Activated CD8-positive, alpha-beta T cell treated with anti-CD3 and anti-CD28 coated beads, Interleukin-2, amount 10 ng/mL, durations not matched to agents 7 days and 5 days (primary cell): ENCODE measurements at places on chromosomes 13 and 19. TPM values are rescaled to one million over a fixed set of nuclear protein-coding genes. Genes with fewer than 3 reads are reported as not detected.

DNA sequence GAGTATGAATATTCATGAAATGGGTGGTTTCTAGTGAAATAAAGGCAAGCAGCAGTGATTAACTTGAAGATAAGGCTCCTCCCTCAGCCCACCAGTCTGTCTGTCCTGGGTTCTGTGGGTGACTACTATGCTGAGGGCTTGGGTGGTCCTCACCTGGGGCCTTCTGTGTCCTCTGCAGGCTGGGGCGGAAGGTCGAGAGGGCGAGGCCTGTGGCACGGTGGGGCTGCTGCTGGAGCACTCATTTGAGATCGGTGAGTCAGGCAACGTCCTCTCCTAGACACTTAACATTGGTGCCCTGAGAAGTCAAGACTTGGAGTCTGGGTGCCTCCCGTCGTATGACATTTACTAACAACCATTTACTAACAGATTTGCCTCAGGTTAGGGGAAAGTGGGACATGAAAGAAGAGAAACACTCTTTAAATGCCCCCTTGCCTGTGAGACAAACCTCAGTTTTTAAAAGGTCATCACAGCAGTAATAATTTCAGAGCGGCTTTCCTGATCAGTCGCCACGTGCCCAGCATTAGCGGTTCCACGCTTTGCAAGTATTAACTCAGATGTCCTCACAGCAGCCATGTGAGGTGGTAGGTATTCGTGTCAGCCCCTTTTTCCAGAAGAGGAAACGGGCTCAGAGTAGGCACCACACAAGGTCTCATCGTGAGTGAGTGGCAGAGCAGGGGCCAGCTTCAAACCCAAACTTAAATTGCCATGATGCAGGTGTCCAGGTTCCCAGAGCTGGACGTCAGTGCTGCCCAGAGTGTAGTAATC lies 1.3 kb upstream of the GARIN5A start:
- DNase-seq, result no peak
- H3K27ac ChIP-seq, result peak overlapping the region; percentile 44
- no peaks in the 10 kb centered on the region for H3K27me3 ChIP-seq
- H3K4me3 ChIP-seq, result peak overlapping the region; percentile 99
- peaks cover 28% of the 10 kb centered on the region for H3K36me3 ChIP-seq

- no peaks in the 10 kb centered on the region for H3K36me3 ChIP-seq
- H3K27me3 ChIP-seq, result peaks cover 68% of the 10 kb centered on the region
- H3K4me3 ChIP-seq, result peak overlapping the region; percentile 2
- no peak overlapping the region for H3K27ac ChIP-seq
These were observed 3.7 kb downstream of the HRC start for GRCh38 chr19:49151267-49152118.

The CGB7 gene
- not detected for total RNA-seq

- H3K4me3 ChIP-seq, result no peak overlapping the region
- peaks cover 12% of the 10 kb centered on the region for H3K27me3 ChIP-seq
- no peaks in the 10 kb centered on the region for H3K36me3 ChIP-seq
- DNase-seq, result peak; percentile 87
These were observed 18.4 kb upstream of the KCTD15 start for GRCh38 chr19:33778089-33778791.

DNA sequence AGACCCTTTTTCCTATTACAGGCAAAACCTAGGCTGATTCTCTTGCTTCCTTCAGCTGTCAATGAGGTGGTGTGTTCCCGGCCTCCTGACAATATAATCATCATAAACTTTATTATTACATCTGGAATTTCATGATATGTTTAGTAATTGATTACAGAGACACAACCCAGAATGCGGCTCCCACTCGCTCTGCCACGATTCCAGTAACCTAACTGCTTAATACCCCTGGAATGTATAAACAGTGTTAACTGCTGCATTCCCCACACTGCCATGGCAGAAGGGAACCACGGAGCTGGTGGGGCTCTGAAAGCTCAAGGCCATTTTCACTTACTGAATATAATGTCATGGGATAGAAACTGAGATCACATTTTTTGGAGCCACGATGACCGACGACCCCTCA lies 17.1 kb downstream of the TSHZ3 start:
- H3K27ac ChIP-seq, result no peak overlapping the region
- no peaks in the 10 kb centered on the region for H3K36me3 ChIP-seq
- no peaks in the 10 kb centered on the region for H3K4me1 ChIP-seq
- peaks cover 25% of the 10 kb centered on the region for H3K27me3 ChIP-seq
- H3K4me3 ChIP-seq, result no peak overlapping the region
- no peak for DNase-seq

DNA sequence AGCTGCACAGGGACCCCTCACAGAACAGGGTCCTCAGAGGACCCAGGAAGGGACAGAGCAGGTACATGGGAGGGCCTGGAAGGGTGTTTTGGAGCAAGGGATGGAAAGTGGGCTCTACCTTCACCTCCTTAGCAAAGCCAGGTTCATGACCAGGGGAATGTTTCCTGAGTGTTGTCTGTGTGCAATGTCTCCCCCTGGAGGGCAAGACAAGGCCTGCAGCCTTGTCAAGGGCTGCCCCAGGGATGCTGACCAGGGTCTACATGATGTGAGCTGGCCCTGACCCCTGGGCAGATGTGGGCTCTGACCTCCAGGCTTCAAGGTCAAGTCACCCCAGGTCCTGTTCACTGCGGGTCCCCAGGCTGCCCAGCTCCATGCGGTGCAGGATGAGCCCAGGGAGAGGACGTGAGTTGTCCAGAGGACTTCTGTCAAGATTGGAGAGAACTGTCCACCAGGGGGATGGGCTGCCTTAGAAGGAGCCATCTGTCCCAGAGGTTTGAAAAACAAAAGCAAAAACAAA lies 1.0 kb upstream of the CEACAM1 start:
- peak overlapping the region; percentile 90 for H3K27ac ChIP-seq
- peaks cover 49% of the 10 kb centered on the region for H3K4me1 ChIP-seq
- H3K27me3 ChIP-seq, result no peaks in the 10 kb centered on the region
- peak overlapping the region; percentile 77 for H3K4me3 ChIP-seq
- DNase-seq, result peak; percentile 80

GRCh38 chr19:19115954-19116353 lies 22.3 kb downstream of the TMEM161A start:
- H3K27me3 ChIP-seq, result no peaks in the 10 kb centered on the region
- no peak overlapping the region for H3K4me3 ChIP-seq
- peaks cover 7% of the 10 kb centered on the region for H3K4me1 ChIP-seq
- H3K27ac ChIP-seq, result no peak overlapping the region
